Activated CD4-positive, alpha-beta T cell treated with anti-CD3 and anti-CD28 coated beads, Interleukin-2, amount 50 U/mL, for 16 hours (primary cell): ENCODE measurements at places on chromosomes 7 and 10.

- no peak for DNase-seq
Observed at GRCh38 chr10:1807924-1808323, 70.6 kb upstream of the ADARB2 start.

- DNase-seq: no peak
Observed at GRCh38 chr7:37062560-37062859, 338.2 kb upstream of the AOAH start.

- DNase-seq: no peak
Observed at GRCh38 chr10:97128039-97128492, 57.7 kb downstream of the SLIT1 start.

DNA sequence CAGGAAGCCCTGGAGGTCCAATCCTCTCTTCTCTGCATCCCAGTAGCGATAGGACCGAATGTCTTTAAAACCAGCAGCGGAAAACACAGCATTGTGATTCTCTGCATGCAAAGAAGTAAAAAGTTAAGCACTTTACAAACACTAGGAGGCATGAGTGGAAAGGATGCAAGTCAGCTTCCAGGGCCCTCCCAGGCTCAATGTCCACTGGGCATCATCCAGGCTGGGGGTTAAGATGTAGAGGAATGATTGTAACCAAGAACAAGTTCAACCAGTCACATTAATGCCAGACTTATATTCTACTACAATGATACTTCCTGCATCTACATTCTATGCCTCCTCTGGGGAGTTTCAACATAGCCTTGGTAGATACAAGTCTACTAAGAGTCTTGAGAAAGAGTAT, 24.3 kb downstream of the GOT1 start:
- DNase-seq: no peak

DNA sequence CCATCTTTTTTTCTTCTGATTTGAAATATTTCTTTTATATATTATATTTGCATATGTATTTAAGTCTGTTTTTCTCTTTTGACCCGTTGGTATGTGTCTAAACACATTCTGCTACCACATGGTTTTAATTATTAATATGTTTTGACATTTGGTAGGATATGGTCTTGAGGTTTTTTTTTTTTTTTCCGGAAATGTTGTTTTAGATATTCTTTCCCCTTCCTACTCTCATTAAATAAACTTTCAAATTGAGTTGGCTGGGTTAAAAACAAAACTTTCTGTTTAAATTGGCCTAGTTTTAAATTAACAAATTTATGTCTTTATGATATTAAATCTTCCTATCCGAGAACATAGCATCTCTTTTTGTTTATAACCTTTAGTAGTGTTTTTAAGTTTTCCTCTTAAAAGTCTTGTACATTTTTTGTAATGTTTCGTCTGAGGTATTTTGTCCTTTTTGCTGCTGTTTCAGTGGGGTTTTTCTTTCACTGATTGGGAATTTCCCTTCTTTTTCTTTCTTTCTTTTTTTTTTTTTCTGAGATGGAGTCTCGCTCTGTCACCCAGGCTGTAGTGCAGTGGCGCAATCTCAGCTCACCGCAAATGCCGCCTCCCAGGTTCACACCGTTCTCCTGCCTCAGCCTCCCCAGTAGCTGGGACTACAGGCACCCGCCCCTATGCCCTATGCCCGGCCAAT, 25.4 kb downstream of the STAM start:
- DNase-seq: peak; percentile 72

GRCh38 chr10:93995598-93996271, 2.0 kb downstream of the PLCE1 start:
- DNase-seq: no peak

GRCh38 chr7:157397036-157397720, 60.4 kb downstream of the DNAJB6 start:
- no peak for DNase-seq

- DNase-seq: no peak
Observed at GRCh38 chr7:22296916-22297315, 60.0 kb downstream of the RAPGEF5 start.
